Stimulated activated CD8-positive, alpha-beta memory T cell treated with anti-CD3 and anti-CD28 coated beads, Interleukin-4, amount 100 ng/mL, for 4 hours (primary cell): ENCODE measurements at places on chromosomes 4 and X.

- DNase-seq = no peak
Observed at GRCh38 chr4:155336242-155336641, 40.5 kb downstream of the MAP9 start.

- DNase-seq = peak; percentile 71
Observed at GRCh38 chrX:40169193-40170101, 71.7 kb upstream of the BCOR start.

DNA sequence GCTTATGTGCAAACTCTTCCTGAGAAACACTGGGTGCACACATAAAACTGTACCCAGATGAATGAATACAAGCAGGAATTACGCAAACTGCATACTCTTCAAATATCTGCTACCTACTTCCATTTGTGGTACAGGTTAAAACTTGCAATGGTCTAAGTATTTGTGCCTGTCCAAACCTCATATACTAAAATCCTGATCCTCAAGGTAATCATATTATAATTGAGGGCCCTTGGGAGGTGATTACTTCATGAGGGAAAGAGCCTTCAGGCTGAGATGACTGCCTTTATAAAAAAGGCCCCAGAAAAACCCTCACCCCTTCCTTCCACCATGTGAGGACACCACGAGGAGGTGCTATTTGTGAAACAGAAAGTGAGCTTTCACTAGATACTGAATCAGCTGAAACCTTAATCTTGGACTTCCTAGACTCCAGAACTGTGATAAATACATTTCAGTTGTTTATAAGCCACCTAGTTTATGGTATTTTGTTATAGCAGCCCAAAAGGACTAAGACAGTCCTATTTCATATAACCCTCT, 1977.2 kb downstream of the PCDH7 start:
- no peak for DNase-seq

- no peak for DNase-seq
Observed at GRCh38 chr4:26476545-26476944, 13.7 kb downstream of the CCKAR start.

DNA sequence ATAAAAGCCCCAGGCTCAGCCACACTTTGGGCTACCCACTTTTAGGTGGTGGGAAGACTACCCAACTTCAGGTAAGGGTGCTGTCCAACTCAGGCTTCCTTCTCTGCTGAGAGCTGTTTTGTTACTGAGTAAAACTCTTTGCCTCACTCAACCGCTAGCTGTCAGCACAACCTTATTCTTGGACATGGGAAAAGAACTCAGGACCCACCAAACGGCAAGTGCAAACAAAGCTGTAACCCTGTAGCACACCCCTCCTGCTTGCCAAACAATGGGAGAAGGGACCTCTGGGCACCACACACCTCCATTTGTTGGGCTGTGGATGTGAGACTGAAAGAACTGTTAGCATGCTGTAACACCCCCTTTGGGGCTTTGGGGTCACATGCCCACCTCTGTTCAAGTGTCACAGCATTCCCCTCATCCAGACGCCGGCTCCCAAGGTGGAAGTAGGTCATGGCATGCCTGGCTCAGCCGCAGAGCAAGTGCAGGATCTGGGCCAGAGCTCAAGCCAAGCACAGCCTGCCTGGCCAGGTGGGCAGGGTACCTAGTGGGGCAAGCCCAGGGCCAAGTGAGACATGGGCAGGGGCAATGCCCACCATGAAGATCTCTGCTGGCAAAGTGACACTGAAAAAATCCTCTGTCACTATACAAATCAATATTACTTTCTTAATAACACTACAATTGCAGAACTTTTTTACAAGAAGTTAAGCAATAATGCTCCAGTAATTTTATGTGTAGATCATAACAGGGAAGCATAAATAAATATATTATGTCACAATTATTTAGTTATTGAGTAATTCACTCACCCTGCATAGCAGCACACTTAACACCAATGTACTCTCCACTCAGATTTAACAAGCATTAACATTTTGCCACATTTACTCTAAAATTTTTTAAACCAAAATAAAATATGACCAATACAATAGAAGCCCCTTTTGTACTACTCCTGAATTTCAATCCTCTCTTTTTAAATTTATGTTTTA, 107.2 kb downstream of the TBCK start:
- DNase-seq = no peak

GRCh38 chrX:155715141-155715540, 102.4 kb upstream of the TMLHE start:
- no peak for DNase-seq

DNA sequence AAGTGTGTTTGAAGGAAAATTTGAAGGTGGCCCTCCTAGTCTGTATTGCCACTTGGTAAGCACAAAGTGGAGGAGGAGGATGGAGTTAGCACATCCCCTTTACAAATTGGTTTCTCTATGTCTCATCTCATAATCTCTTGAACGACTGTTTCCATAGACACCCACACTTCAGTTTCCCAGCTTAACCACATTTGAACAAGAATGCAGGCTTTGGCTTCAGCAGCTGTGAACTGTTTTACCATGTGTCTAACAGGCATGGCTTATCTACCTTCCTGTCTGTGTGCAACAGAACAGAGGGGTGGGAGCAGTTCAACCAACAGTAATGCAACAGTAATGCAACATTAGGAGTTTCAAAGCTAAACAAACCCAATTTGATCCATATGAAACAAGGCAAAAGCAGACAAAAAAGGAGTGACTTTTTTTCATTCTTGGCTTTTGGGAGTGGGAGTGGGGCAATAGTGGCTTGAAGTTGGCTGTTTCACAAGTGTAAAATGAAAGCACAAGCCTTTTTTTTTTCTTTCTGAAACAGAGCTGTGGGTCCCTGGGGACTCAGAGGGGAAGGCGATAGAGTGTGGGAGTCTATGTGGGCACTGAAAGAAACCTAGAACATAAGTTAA, 108.0 kb downstream of the ITM2A start:
- DNase-seq = peak; percentile 12

GRCh38 chr4:116320859-116321258, 764.5 kb downstream of the TRAM1L1 start:
- no peak for DNase-seq

- no peak for DNase-seq
Observed at GRCh38 chr4:163165217-163166017, 1.3 kb downstream of the NAF1 start.
